ENCODE measurements at places on chromosomes 16 and 17.

DNA sequence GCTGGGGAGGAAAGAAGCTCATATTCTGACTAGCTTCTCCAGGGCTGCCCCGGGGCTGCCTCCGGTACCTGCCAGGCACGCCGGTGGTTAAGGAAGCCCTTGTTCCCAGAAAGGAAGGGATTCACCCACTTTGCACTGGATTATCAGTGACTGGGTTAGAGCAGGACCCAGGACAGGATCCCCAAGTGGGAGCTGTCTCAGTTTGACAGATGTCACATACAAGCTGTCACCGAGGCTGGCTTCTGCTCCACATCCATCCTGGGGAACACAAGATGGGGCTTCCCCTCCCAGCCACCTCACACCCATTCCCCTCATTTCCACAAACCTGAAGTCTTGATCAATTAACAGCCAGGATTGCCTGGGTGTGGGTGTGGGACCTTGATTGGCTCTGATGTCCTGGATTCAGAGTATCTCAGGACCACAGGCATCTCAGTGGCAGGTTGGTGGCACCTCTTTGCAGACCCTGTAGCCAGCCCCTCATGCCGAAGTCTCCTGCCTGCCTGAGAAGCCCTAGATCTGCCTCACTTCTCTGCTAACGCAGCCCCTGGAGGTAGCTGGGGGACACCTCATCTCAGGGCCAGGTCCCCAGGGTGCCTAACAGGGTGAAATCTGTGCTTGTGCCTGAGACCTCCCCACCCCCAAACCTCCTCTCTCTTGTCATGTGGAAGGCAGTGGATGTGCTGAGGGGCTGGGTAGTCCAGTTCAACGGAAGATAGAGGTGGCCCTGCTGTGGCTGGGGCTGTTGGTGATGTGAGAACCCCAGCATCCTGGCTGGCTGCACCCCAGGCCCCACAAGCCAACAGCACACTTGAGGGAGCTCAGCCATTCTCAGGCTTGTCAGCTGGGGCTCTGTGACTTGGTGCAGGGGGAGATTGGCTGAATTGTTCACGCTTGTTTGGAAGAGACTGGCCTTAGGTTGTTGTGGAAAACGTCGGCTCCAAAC lies 1.4 kb downstream of the CACNG5 start:
- DNase-seq, result no peak

- DNase-seq, result no peak
Observed at GRCh38 chr17:12519956-12520594, 145.6 kb upstream of the MYOCD start.

GRCh38 chr17:38893607-38894006 lies 23.7 kb downstream of the LASP1 start:
- DNase-seq, result no peak

- DNase-seq, result no peak
Observed at GRCh38 chr17:3542410-3543088, 15.1 kb downstream of the TRPV3 start.

DNA sequence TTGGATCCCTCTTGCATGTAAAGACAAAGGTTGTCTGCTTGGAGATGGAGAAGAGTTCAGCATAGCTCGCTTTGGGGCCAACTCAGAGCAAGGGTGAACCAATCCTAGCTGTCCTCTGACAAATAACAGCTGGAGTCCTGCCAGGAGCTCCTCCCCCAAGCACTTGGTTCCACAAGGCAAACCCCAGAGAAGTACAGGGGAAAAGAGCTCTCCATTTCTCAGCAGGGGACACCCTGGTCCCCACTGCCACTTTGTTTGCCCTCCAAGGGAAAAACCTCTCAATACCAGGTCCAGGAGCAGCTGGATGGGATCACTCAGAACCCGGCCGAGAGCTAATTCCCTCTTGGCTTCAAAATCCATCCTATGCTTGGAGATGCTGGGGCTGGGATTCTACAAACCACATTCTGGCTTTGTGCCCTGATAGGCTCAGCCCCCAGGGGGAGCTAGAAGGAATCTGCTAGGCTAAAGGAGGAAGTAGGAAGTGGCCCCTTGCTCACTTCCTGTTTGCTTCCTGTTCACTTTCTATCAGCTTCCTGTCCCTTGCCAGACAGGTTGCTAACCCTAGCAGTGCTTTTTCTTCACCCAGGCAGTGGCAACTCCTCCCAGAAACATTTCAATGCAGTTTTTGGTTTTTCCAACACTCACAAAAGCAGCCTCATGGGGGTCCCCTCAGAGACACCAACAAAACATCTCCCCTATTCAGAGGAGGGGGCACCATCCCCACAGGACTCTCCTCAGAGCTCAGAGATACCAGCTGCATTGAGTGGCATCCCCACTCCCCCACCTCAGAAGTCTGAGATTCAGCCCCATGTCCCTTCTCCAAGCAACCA lies 30.7 kb downstream of the CDRT4 start:
- no peak for DNase-seq

DNA sequence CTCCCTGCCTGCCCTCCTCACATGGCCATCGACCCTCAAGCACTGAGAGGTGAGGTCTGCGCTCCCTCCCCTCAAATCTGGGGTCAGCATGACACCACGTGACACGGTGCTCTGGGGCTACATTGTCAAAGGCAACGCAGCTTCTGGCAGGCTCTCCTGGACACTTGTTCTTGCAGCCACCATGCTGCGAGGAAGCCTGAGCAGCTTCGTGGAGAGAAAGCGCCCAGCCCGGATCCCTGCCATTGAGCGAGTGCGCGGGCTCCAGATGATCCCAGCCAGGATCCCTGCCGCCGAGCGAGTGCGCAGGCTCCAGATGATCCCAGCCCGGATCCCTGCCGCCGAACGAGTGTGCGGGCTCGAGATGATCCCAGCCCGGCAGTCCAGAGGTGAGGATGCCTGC lies 70.9 kb upstream of the METRNL start:
- no peak for DNase-seq

GRCh38 chr17:27565874-27566670 lies 64.9 kb upstream of the LGALS9 start:
- no peak for DNase-seq

- DNase-seq, result no peak
Observed at GRCh38 chr17:33229499-33229898, 63.6 kb downstream of the ASIC2 start.

DNA sequence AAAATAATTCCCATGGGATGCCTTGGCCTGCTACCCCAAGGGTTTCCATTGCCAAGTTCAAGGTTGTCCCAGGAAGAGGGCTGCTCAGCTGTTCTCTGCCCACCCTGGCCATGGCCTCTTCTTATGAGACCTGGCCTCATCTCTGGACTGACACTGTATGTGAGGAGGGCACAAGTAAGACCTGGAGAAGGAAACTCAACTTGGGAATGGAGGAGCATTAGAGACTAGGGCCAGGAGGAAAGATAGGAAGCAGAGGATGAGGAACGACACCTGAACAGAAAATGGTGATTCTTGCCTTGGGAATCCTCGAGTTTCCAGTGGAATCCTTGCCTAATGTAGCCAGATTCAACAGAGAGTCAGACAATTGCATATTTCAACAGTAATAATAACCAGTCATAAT lies 24.6 kb upstream of the GOSR2 start:
- no peak for DNase-seq

DNA sequence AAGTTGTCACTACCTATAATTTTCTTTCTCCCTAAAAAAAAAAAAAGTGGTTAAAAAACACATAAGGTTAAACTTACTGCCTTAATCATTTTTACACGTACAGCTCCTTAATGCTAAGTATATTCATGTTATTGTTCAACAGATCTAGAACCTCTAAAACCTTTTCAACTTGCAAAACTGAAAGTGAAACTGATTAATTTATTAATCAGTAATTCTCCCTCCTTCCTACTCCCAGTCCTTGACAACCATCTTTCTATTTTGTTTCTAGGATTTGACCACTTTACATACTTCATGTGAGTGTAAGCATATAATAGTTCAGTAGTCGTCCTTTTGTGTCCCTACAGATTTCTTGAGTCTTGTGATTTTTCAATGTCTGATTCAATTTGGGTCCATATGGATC lies 251.4 kb upstream of the KIF2B start:
- no peak for DNase-seq

GRCh38 chr16:66020642-66021041 lies 345.8 kb upstream of the CDH5 start:
- no peak for DNase-seq

- no peak for DNase-seq
Observed at GRCh38 chr17:3532106-3532858, 25.3 kb downstream of the TRPV3 start.

GRCh38 chr17:21100636-21101035 lies 26.1 kb upstream of the DHRS7B start:
- no peak for DNase-seq
